ENCODE measurements at places on chromosomes 2 and 18.

DNA sequence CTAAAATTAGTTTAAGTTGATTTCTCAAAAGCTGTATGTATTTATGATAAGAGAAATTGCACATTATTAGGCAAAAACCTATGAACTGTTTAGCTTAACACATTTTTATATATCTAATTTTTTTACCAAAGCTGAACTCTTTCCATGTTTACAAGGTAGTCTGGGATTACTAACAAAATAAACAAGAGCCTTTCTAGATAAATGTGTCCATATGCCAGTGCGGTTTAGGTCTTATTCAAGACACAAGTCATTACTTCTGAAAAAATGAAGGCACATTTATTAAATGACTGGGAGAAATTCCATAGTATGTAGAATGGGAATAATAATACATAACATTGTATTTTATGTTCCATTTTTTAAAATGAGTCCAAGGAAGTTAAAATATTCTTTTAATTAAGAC lies 82.0 kb downstream of the DPP4 start:
- DNase-seq, result no peak

DNA sequence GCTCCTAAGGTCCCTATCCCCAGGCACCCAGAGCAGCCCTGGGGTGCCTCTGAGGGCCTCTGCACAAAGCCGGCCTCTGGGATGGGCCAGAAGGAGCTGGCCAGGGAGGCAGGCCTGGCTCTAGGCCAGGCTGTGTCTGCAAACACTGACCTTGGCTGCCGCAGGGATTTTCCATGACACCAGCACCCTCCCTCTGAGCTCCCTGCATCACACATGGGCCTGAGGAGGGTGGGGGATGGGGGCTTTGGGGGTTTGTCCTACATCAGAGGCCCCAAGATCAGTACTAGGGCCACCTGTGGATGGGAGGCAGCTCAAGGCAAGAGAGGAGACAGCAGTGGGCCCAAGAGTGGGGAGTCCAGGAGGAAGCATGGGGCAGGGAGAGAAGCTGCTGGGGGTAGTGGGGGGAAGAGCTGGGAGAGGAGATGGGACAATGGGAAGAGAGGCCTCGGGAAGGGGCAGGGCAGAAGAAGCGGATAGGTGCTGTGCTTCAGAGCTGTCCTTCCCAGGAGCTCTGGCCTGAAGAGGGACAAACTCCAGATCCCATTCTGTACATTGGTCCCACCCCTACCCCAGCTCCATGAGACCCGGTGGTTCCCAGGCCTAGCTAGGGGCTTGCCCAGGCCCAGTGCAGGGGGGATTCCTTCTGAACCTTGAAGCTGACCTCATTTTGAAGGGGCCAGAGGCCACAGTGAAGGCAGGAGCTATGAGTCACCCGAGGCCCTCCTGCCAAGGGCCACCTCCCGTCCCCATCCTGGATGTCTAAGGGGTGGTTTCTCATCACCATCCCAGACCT lies 28.0 kb downstream of the KCNK3 start:
- DNase-seq, result no peak

DNA sequence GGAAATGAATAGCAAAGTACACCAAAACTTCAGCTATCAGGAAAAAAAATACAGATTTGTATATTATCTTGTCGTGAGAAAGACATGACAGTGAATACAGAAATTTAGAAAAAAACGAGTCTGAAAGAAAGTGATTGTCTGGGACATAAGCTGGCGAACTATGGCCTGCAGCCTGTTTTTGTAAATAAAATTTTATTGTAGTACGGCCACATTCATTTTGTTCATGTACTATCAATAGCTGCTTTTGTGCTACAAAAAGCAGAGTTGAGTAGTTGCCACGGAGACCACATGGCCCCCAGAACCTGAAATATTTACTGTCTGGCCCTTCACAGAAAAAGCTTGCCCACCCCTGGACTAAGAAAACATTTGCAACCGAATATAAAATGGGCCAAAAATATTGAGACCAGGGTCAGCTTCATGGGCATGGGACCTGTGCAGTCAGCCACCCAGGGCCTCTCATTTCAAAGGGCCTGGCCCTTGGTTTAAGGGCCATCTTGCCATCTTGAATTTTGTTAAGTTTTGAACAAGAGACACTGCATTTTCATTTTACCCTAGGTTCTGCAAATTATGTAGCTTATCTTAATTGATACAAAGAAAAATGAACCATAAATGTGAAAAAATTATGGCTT lies 17.9 kb downstream of the ANTXR1 start:
- DNase-seq, result no peak

DNA sequence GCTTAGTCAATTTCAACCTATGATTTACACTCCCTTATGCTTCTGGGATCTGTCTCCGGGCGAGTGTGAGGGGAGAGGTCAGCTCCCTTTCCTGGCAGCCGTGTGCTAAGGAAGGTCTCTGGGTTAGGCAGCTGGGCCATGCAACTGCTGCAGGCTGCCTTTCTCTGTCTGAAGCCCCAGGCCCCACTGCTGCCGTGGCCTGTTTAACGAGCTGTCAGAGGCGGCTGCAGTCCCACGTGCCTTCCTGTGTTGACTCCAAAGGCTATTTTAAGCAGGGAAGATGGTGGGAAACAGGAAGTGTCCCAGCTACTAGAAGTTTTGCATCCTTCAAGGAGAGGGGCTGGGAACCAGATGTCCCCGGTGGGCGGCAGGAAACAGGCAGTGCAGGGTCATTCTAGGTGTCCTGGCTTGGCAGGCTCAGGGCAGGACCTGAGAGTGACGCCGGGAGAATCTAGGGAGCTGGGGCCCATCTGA lies 186.4 kb downstream of the TNS1 start:
- no peak for DNase-seq

- DNase-seq, result no peak
Observed at GRCh38 chr2:96072746-96073145, 38.0 kb upstream of the GPAT2 start.

- no peak for DNase-seq
Observed at GRCh38 chr2:240928476-240929363, 22.6 kb downstream of the CROCC2 start.

Measured in hippocampal formation (tissue), 2 donors.